Suppressor macrophage treated with lipopolysaccharide for 1 hour (primary cell): ENCODE measurements at places on chromosomes 3 and 15.

DNA sequence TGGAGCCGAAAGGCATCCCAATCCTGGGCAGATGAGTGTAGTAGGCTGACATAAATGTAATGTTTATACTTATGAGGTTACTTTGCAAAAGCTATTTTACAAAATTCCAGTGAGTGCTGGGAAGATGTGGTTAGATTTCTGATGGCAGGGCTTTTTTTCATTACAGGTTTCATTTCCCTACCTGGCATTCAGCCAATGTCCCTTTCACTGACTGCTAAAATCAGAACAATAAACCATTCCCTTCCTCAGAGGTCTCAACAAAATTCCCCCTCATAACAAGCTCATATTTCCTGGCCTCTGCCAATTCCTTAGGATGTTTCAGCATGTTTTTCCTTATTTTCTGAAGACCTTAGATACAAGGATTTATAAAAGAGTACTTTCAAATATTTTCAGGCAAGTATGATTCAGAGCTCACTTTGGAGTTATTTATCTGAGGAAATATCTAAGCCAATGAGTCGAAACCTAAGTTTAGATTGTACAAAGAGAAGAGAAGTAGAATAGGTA lies 40.9 kb upstream of the CCDC80 start:
- peak; percentile 36 for DNase-seq

- DNase-seq: no peak
Measured at GRCh38 chr3:134795746-134796280, 753 bp downstream of the EPHB1 start.

- DNase-seq: no peak
Measured at GRCh38 chr3:123831420-123831819, 52.7 kb downstream of the MYLK start.

DNA sequence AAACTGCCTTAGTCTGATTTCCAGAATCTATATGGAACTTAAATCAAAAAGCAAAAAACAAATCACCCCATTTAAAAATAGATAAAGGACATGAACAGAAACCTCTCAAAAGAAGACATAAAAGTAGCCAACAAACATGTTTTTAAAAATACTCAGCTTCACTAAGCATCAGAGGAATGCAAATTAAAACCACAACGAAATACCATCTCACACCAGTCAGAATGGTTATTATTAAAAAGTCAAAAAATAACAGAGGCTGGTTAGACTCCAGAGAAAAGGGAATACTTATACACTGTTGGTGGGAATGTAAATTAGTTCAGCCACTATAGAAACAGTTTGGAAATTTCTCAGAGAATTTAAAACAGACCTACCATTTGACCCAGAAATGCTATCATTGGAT lies 367.9 kb downstream of the ZIC4 start:
- DNase-seq: no peak

- DNase-seq: no peak
Measured at GRCh38 chr3:10774825-10775224, 41.2 kb upstream of the SLC6A11 start.

DNA sequence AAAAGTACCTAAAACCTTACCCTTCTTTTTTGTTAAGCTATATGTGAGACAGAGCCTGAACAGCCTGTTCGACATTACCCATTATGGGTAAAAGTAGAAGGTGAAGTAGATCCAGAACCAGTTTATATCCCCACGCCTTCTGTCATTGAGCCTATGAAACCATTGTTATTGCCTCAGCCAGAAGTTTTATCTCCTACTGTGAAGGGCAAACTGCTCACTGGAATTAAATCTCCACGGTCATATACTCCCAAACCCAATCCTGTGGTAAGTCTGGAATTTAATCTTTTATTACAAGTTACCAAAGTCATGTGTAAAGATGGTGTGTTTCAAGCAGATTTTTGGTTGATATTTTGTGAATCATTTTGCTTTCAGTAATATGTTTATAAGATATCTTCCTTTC lies 47.1 kb upstream of the MAPKBP1 start:
- DNase-seq: no peak

DNA sequence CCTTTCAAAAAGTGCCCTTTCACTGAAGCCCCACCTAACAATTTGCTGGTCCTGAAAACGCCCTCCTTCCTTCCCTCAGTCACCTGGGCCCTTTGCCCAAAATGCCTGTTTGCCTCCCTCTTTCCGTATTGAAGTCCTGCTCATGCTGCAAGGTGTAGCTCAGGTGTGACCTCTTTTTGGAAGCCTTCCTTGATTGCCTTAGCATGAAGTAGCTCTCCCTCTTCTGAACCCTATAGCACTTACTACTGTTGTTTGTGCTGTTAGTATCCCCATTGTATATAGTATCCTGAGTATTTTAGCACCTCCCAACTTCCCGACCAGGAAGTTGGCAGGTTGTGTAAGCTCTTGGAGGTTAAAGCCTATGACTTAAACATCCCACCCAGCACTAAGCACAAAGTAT lies 1.7 kb downstream of the PLS1 start:
- DNase-seq: no peak

- DNase-seq: no peak
Measured at GRCh38 chr3:138688871-138689299, 80.3 kb downstream of the FAIM start.

DNA sequence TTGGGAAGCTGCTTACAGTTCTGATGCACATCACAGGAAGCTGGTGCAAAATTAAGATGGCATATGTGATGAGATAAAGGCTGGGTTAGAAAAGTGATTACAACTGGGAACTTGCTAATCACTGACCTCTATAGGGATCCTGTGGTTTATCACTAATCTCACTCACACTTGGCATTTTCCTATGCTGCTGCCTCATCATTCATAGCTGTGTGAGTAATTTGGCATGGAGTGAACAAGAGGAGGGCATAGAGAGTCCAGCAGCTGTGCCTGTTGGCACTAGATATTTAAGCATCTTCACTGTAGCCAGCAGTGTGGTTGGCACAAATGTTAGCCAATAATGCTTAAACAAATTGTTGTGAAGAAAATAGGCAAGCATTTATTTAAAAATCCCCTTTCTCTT lies 217.7 kb upstream of the CGNL1 start:
- no peak for DNase-seq

GRCh38 chr3:129549006-129549800 lies 6.2 kb downstream of the H1-8 start:
- DNase-seq: peak; percentile 64

DNA sequence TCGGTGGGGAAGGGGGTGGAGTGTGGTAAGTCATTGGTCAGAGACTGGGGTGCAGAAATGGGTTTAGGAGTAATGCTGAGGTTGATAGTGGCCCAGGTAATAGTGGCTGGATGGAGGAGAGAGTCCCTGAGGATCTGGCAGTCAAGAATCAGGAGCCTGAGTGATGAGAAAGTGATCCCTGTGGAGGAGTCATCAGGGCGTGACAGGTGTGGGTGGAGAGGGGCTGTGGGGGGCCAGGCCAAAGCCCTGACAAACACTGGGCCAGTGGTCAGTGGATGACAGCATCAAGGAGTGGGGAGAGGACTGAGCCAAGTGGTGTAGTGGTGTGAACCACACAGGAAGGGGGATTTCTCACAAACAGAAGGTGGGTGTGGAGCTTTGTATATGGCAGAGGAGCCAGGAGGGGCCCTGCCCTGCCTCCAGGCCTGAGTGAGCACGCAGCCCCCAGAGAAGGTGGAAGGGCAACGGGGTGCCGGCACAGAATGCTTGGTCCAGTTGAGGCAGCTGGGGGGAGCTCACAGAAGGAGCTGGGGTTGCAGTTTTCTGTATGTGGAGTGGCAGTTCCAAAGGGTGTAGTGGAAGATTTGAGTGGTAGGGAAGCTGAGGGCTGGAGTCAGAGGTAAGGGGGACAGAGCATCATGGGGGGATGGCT lies 77.1 kb downstream of the SPSB4 start:
- DNase-seq: no peak

GRCh38 chr3:146536681-146537080 lies 7.7 kb downstream of the PLSCR1 start:
- DNase-seq: no peak

GRCh38 chr15:57215326-57215725 lies 161.0 kb upstream of the CGNL1 start:
- DNase-seq: no peak

DNA sequence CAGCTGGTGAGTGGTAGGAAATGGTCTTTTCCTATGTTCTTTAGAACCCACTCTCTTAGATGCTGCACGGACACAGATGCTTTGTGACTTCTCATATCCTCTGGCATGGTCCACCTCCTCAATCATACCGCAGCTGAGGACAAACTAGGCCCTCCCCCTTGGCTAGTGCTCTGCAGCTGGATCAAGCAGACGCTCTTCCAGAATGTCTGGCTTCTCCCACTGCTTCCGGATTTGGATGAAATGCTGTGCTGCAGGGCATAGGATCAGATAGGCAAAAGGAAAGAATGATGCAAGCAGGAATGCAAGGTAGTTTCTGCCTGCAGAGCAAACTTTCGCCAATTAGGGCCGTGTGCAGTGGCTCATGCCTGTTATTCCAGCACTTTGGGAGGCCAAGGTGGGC lies 75.7 kb upstream of the SLC4A7 start:
- no peak for DNase-seq

DNA sequence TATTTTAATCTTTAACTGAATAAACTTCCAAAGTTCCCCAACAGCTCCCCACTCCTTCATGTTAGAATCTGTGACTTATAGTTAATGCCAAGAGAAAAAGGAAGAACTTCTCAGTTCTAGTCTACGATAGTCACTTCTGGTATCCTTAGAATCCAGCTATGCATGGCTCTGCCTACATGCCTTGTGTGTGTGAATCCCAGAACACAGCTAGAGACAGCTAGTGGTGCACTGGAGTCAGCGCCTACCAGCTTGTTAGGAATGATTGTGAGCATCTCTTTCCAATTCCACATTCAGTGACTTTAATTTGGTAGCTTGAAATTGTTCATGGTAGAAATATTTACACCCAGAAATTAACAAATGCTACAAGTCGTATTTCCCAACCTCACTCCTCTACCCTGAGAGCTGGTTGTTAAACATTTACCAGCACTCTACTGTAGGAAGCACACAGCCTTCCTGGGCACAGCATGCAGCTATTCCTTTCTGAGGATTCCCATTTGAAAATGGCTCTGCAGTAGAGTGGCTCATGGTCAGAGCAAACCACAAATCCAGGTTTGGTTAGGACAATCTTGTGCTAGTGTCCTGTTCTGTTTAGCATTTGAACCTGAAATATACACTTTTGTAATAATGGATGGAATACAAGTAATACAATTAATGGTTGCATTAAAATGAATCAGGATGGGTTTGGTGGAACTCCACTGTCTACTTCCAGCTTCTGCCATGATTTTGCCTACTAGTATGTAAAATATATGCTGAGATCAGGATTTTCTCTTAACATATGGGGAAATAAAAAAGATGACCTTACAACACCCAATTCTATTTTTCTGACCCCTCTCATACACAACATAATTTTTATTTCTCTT lies 371.0 kb upstream of the GBE1 start:
- DNase-seq: no peak

DNA sequence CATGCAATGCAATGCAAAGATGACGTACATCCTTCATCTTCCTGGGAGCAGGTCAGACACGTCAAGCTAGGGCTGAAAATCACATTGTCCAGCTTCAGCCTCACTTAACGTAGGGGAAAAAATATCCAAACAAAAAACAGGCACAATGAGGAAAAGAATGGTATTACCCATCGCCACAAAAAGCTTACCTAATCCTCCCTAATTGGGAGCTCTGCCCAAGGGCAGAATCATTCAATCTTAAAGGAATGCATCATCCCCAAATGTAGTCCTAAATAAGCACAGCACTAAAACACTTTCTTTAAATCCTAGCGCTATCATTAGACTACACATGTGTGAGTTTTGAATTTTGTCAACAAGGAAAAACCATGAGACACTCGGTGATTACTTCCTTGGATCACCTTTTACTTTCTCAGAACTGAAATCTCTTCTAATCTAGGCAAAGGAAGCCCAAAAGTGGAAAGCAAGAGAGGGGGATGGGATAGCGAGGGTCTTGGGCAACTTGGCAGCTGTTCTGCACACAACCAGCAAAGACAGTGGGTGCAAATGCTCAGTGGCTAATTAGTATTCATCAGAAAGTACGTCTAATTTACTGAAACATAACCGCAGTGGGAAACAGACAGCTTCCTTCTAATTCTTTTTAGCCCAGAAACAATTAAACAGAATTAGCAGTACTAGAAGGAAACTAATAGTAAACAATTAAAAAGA lies 87.4 kb downstream of the ADAMTS9 start:
- no peak for DNase-seq

- no peak for DNase-seq
Measured at GRCh38 chr15:25717127-25717456, 146.0 kb downstream of the ATP10A start.

- peak; percentile 79 for DNase-seq
Measured at GRCh38 chr3:60854791-60855190, 396.5 kb downstream of the FHIT start.

GRCh38 chr3:24046214-24046613 lies 101.1 kb downstream of the NR1D2 start:
- DNase-seq: no peak

GRCh38 chr3:43866529-43867353 lies 176.0 kb downstream of the ABHD5 start:
- no peak for DNase-seq

GRCh38 chr3:10309736-10310135 lies 11.2 kb downstream of the SEC13 start:
- no peak for DNase-seq

- no peak for DNase-seq
Measured at GRCh38 chr3:19471138-19471537, 322.8 kb downstream of the KCNH8 start.

DNA sequence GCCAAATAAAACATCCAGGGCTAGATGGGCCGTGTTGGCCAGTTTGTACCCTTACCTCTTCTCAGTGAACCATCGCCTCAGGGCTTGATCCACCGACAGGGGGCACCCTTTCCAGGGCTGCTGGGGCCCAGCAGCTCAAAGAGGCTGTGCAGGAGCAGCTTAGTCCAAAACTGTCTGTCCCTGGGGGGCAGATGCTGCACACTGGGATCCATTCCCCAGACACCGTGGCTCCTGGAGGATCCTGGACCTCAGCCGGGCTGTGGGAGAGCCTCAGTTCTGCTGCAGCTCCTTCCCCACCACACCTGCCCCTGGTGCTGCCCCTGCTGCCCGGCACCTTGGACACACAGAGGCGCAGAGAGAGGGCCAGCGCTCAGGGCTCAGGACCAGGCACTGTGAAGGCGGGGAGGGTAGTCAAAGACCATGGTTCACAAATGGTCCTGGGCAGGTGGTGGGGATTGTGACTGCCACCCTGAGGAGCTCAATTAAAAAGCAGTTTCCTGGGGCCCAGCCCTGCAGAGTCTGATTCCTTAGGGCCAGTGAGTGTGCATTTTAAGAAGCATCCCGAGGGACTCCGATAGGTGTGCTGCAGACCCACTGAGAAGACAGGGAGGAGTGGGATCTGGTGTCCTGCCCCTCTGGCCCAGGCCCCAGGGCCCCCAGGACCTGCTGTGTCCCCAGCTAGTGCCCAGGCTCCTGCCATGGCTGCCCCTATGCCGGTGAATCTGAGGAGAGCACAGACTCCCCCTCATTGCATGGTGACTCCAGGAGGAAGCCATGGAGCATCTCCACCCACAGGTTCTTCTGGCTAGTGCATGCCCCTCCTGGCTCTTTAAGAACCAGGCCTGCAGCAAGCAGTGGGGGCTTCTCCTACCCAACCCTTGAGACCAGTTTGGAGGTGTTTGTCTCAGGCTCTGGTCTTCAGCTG lies 86.5 kb upstream of the PRR20G start:
- DNase-seq: peak; percentile 48

- no peak for DNase-seq
Measured at GRCh38 chr3:153115326-153115725, 46.7 kb upstream of the RAP2B start.

GRCh38 chr3:98269846-98270245 lies 5.8 kb downstream of the OR5H6 start:
- DNase-seq: no peak

GRCh38 chr15:26806151-26806550 lies 33.3 kb upstream of the GABRB3 start:
- DNase-seq: no peak
